NCI-H2029 (cell line): ENCODE measurements at places on chromosomes 12 and 14.

- DNase-seq = no peak
Observed at GRCh38 chr14:100063314-100063941, 1.8 kb upstream of the EVL start.

GRCh38 chr12:66665435-66665985 is 13.4 kb downstream of the GRIP1 start:
- no peak for DNase-seq

DNA sequence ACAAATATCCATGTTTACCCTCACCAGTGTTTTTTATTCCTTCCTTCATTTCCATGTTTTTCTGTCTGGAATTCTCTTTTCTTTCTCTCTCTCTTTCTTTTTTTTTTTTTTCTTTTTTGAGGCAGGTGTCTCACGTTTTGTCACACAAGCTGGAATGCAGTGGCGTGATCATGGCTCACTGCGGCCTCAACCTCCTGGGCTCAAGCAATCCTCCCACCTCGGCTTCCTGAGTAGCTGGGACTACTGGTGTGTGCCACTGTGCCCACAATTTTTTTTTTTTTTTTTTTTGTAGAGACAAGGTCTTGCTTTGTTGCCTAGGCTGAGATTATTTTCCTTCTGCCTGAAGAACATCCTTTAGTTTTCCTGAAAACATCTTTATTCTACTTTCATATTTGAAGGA is 15.0 kb upstream of the AMIGO2 start:
- DNase-seq = no peak

DNA sequence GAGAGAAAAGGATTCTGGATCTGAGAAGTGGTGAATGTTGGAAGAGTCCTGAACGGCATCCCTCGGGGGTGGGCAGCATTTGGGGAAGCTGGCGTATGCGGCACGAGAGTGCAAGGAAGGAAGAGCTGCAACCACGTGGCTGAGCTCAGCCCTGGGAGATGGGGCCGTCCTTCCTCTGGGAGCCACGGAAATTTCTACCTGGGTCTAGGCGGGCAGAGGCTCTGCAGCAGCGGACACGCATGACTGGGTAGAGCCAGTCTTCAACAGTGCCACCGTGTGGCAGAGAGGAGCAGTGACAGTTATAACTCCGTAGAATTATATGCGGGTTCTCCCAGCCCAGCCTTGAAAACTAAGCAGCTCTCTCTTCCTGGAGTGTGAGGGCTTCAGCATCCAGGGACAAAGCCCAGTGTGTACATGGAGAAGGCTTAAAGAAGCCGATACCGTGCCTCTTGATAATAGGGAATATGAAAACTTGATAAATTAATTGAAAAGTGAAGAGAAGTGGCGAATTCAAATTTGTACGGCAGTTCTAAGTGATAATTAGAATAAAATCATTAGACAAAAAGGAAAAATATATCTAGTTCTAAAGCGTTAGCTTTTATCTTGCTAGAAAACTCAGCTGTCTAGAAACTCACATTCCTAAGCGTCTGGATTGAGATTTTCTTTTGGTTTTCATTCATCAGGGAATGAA is 82.9 kb upstream of the STXBP6 start:
- peak; percentile 90 for DNase-seq

DNA sequence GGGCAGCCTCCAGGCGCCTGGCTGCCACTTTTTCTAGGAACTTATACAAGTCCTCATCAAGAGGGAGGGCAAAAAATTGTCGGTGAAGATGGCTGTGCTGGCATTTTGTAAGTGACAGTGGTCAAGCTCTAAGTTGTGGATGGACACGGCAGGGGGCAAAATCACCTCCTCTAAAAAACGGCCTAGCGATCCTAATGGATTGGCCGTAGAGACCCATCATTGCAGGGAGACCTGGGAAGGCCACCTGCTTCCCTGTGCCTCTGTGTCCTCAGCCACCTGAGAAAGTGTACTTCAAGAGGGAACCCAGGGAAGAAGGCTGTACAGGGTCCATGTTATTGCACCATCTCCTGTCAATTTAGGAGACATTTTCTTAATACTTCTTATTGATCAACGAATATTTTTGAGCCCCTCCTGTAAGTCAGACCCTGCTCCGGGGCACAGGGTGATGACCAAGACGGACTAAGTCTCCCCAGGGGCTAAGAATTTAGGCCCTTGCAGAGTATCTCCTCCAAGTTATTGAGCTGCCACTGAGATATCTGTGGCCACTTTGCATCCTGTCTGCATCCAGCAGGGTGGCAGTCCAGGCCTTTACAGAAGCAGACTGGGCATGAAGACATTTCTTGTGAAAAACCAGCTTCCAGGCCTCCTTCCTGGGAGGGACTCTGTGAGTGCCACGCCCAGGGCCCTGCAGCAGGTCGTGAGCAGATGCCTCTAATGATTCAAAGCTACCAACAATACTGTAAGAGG is 40.5 kb downstream of the PSMA6 start:
- DNase-seq = peak; percentile 93

GRCh38 chr14:83838226-83838625 is 1691.7 kb upstream of the FLRT2 start:
- no peak for DNase-seq

GRCh38 chr14:102394717-102395375 is 32.1 kb downstream of the TECPR2 start:
- DNase-seq = no peak

DNA sequence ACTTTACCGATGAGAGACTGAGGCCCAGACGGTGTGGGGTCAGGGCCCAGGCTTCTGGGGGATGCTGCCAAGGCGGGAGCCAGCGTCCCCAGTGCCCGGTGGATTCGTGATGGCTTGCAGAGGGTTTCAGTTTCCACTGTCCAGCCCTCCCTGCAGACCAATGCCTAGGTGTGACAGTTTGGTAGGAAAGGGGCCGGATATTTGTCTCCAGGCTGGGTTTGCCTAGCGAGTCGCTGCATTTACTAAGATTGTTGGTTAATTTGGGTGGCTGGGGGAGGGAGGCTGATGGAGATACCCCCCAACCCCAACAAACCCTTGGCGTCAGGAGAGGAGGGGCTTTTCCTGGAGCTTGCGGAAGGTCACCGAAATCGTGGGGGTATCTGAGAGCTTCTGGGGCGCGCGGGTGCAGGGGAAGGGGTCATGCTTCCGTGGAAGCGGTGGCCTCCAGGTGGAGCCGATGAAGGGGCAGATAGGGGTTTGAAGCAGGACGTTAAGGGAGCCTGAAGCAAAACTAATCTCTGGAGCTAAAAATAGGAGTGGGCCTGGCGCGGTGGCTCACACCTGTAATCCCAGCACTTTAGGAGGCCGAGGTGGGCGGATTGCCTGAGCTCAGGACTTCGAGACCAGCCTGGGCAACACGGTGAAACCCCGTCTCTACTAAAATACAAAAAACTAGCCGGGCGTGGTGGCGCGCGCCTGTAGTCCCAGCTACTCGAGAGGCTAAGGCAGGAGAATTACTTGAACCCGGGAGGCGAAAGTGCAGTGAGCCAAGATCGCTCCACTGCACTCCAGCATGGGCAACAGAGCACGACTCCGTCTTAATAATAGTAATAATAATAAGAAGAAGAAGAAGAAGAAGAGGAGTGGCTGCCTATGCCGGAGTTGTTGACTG is 1.1 kb upstream of the CDC42BPB start:
- no peak for DNase-seq

GRCh38 chr12:85363382-85364190 is 83.6 kb downstream of the ALX1 start:
- DNase-seq = no peak

DNA sequence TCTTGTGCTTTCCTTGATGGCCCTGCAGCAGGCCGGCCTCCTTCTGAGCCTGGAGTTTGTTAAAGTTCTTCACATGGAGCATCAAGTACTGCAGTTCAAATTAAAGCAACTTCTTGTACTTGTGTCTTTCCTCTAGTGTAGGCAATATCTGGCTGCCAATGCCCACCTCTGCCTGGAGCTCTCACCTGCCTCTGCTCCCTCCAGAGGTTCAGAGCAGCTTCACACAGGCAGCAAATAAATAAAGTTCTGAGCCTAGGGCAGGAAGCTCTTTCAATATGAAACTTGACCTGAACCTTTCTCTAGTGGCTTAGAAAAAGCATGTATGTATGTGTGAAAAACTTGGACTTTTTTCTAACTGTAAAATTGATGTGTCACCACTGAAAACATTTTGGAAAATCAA is 65.9 kb downstream of the ITPR2 start:
- no peak for DNase-seq

DNA sequence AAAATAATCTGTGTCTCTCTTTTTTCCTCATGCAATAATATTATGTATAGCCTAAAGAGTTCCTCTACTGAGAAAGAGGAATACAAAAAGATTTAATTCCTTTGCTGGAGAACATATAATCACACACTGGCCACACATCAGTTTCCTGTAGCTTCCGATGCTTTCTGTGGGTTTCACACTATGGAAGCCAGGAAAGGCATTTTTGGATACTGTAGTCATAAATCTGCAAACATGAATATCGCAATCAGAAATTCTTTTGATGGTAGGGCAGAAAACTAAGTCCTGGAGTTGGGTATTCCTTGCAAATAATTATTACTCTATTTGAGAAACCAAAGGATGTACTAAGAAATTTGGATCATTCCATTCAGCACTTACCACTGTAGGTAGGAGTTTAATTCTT is 260.0 kb downstream of the ACSS3 start:
- DNase-seq = no peak

DNA sequence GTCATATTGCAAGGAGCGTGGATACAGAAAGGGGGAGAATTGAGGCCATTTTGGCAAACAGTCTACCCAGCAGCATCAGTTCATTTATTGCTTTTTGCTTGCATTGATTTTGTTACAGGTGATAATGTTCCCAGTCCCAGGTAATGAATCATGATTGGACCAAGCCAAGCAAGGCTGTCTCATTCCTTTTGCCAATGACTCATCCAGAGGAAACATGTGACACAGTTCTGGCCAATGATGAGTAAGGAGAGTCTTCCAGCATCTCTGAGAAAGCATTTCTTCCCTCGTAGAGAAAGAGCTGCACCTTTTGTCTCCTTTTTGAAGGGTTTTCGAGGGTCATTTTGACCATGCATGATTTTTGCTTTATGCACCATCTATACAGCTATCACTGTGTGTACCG is 68.2 kb downstream of the SLC15A4 start:
- no peak for DNase-seq

- no peak for DNase-seq
Observed at GRCh38 chr14:101704140-101704539, 57.4 kb upstream of the PPP2R5C start.

- DNase-seq = peak; percentile 85
Observed at GRCh38 chr12:113242026-113242418, 20.8 kb downstream of the TPCN1 start.

DNA sequence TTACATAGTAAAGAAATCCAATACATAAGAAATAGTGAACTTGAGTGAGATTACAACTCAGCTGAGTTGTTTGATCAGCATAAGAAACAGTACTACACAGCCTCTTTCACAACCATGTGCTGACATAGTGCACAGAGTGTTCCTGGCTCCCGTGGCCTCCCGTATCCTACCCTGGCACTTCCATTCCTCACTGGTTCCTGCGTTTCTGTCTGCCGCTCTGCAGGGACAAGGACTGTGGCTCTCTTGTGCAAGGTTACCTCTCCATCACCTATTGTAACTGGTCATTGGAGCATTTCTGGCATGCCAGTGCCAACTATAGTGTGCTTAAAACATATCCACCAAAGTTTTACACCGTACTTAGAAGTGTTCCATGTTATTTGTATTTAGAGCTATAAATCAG is 46.3 kb upstream of the PCED1B start:
- no peak for DNase-seq

- DNase-seq = no peak
Observed at GRCh38 chr12:108254517-108255251, 84.4 kb downstream of the CMKLR1 start.

DNA sequence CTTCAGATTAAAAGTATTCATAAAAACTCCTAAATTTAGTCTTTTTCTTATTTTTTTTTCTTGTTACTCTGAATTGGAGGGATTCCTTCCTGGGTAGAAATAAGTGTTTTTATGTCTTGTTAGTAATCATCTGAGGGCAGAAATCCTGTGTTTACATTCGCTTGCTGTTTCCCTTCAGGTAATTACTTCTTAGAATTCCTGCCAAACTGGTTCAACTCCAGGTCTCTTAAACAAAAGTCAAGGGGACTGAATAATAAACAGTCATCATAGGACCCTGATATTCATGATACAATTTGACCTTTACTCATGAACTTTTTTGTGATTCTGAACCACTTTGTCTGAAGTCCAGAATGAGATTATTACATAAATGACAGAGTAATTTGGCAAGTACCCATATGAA is 843.9 kb downstream of the FLRT2 start:
- no peak for DNase-seq

GRCh38 chr12:102439426-102440405 is 40.6 kb downstream of the IGF1 start:
- DNase-seq = no peak

DNA sequence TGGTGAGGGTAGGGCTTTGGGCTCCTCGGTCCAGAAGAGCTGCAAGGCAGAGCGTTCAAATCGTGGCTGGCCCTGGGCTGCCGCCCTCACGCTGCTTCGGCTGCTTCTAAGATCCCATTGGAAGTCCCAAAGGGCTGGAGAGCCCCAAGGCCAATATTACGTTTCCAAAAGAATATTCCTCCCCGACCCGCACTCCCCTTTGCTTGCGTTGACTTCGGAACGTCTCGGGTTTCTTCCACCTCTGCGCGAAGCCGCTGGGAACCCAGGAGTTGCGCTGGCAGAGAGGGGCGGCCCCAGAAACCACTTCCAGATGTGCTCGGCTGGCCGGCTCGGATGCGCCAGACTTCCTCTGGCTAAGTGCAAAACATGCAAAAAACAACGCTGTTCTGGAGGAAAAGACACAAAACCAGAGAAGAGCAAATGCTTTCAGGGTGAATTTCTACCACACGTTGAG is at the start of gene GLT8D2:
Gene GLT8D2 (minus strand): TSS at position 285 of the 454 bp plus-strand sequence. CDS start 30,539 bp downstream, outside the sequence.
- no peak for DNase-seq

DNA sequence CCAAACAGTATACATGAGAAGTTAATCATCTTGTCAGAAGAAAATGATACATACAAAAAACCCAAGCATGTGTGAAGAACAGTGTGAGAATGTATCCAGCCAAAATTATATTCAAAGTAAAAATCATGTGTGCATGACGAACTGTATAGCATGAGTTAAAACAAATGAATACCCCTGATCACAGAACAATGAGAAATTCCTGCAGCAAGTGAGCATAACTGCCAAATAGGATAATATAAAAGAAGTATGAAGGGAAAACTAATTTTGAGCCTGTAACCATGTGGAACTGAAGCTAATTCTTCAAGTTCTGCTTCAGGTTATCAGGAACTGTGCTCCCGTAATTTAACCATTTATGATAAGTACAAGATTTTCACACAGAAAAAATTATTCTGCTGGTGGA is 56.5 kb upstream of the AMN1 start:
- DNase-seq = no peak

GRCh38 chr12:51351913-51352532 is 5.5 kb upstream of the CELA1 start:
- DNase-seq = no peak

- no peak for DNase-seq
Observed at GRCh38 chr12:6146951-6147350, 22.5 kb upstream of the VWF start.
